ENCODE measurements at places on chromosomes 3 and 15.
A peak's percentile ranks its signal among the peaks of the same experiment; 100 is the strongest.

- no peak for DNase-seq
Observed at GRCh38 chr3:168360993-168361392, 265.3 kb upstream of the GOLIM4 start.

GRCh38 chr3:169192643-169193042, 470.9 kb downstream of the MECOM start:
- DNase-seq: no peak

- DNase-seq: no peak
Observed at GRCh38 chr3:38573556-38573955, 75.9 kb downstream of the SCN5A start.

GRCh38 chr15:68205954-68206539, 915 bp upstream of the CALML4 start:
- DNase-seq: no peak

DNA sequence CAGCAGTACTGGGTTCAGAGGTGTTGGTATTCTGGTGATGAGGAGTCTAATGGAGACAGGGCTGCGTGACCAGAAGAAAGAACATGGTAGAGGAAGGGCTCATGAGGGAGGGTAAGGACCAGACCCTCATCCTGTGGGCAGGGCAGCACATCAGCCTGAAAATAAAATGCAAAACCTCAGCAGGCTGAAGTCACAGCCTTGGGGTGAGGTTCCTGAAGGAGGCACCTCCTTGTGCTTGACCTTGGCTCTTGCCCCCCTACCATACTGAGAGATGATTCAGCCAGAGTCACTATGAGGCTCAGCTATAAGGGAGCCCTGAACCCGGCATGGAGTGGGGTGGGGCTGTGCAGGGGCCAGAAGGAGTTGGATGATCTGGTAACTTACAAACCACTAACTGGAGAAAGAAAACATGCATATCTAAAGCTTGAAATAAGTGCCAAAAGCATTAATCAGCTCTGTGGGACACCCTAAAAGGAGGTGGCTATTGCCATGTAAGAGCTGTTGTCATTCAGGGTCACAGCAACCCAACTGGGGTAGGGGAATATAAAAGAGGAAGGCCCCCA, 60.2 kb downstream of the CORO2B start:
- no peak for DNase-seq

- peak; percentile 17 for DNase-seq
Observed at GRCh38 chr3:5488771-5489170, 301.3 kb downstream of the EDEM1 start.

DNA sequence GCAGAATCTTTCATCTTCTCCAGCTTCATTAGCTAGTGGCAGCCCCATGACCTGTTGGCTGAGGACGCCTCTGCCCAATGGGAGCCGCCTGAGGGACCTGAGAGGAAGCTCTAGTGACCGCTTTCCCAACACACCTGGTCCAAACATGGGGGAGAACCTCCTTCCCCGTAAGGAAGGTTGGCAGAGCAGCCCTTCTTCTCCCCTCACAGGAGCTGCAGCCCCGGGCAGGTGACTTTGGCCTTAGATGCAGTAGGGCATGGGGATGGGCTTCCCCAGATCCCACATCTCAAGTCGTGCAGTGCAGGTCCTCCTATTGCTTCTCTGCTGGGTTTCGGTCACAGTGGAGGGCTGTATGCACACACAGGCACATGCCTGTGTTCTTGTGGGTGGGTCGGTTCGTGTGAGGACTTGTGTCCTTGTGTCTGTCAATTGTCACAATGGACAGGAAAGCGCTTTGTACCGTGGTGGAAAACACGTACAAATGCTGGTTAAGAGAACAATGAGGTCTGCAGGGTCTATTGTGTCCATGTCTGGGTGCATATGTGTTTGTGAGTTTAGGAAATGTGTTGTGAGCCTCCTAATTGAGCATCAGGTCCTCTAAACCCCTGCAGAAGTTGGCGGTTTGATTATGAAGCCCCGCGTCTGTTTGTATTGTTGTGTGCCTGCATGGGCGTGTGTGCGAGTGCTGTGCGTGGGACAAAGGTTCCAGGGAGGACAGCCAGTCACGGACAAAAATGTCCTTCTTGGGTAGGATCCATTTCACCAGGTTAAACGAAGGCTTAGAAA, 1.4 kb downstream of the ISLR2 start:
- DNase-seq: no peak

All from renal cortex interstitium (tissue), 15 donors.